ENCODE measurements at places on chromosomes 7 and 10.

- DNase-seq = no peak
Measured at GRCh38 chr7:91185771-91186170, 78.5 kb upstream of the FZD1 start.

DNA sequence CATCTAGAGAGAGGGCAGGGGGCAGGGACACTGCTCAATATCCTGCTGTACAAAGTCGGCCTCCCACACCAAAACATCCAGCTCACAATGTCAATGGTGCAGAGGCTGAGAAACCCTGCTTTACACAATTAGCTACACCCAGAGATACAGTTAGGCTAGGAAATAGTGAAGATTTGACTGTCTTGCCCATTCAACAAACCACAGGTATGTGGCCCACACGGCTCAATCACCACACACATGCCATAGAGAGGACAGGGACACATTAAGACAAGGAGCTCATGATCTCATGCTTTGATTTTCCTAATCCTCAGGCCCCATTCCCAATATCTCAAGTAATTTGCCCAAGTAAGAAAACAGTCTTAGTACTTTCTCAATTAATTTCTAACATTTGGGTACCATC, 110.4 kb downstream of the OSBPL3 start:
- DNase-seq = no peak

GRCh38 chr7:47255007-47255406, 326.9 kb downstream of the TNS3 start:
- DNase-seq = no peak

DNA sequence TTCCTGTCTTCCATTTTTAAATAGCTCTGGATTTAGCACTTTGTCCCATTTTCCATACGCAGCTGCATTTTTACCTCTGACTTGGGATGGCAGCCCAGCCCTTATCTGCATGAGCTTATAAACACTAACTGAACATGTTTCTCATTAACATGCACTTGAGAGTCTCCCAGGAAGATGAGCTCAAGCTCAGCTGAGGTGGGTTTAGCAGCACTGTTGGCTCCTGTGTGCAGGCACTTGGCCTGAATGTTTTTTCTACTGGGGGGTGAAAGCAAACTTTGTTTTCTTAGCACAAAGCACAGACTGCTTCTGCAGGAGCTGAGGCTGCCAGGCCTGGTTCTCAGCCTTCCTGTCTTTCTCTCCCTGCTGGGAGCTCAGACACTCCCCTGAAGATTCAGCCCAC, 1093.6 kb upstream of the AUTS2 start:
- no peak for DNase-seq

DNA sequence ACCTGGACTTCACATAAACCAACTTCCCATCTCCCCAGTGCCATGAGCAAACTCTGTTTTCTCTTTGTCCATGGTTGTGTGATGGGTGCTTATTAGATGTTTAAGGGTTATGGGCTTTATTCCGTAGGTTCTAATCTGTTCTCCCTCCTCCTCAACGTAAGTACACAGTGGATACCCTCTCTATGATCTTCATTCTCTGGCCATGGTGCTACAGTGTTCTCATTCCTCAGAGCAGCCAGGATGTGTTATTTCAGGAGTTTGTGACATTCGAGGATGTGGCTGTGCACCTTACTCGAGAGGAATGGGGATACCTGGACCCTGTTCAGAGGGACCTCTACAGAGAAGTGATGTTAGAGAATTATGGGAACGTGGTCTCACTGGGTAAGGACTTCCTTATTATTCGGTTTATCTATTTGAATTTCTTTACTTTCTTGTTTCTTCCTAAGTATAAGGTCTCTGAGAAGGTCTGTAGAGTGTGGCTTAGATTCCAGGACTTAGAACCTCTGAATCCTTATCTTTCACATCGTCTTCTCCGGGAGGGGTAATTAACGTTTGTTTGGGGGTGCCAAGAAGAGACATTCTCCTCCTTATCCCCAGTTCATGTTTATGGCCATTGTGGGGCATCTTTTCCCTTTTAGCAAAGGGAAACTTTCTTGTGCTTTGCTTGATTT, 3.8 kb downstream of the ZNF655 start:
- no peak for DNase-seq

- no peak for DNase-seq
Measured at GRCh38 chr10:46526682-46527038, 29.8 kb downstream of the GPRIN2 start.

DNA sequence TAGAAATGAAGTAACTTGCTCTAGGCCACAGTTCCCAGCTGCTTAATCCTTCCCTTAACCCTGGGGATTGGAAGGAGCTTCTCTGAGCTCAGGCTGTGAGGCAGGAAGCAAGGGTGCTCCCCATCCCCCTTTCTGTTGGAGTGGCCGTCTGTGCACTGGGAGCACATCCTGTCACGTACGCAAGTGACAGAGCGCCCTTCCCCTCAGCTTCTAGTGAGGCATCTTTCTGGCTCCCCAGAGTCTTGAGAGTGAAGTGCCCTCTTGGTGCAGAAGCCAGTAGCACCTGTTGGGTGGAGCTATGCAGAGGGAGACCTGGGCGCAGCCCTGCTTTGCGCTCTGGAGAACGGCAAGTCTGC, 47.8 kb downstream of the SHH start:
- DNase-seq = no peak

DNA sequence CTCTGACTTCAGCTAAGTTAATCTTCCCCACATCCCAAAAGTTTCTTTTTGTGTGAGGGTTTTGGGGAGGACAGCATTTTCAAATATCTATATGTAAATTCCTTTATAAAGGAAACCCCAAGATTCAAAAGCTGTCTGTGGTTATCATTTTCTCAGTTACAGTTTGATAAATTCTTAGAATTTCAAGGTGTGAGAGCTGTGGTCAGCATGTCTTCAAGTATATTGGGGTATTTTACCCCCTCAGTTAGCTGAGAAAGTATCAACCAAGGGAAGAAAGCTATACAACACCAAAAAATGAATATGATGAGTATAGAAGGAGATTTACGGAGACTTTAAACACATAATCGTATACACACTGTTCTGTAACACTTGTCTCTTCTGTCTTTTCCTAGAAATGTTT, 109.2 kb downstream of the SND1 start:
- DNase-seq = no peak

DNA sequence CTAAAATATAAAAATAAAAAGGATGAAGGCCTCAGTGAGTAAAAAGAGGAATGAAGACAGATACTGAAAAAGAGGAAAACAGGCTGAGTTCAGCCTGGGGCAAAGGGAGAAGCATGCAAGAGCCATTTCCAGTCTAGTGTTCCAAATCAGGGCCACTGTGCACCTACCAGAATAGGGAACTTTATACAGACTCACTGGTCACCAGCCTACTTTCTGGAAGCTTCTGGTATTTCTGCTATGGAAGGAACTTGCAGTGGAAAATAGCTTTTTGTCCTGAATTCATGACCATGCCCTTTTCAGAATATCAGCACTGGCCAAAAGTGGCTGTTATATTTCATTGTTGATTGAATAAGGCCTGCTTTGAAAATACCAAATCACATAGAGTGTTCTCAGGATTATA, 28.8 kb downstream of the ABRAXAS2 start:
- DNase-seq = no peak

- DNase-seq = no peak
Measured at GRCh38 chr10:5480162-5480941, 19.0 kb downstream of the CALML5 start.

GRCh38 chr10:92849576-92850090, 1.3 kb downstream of the EXOC6 start:
- no peak for DNase-seq

DNA sequence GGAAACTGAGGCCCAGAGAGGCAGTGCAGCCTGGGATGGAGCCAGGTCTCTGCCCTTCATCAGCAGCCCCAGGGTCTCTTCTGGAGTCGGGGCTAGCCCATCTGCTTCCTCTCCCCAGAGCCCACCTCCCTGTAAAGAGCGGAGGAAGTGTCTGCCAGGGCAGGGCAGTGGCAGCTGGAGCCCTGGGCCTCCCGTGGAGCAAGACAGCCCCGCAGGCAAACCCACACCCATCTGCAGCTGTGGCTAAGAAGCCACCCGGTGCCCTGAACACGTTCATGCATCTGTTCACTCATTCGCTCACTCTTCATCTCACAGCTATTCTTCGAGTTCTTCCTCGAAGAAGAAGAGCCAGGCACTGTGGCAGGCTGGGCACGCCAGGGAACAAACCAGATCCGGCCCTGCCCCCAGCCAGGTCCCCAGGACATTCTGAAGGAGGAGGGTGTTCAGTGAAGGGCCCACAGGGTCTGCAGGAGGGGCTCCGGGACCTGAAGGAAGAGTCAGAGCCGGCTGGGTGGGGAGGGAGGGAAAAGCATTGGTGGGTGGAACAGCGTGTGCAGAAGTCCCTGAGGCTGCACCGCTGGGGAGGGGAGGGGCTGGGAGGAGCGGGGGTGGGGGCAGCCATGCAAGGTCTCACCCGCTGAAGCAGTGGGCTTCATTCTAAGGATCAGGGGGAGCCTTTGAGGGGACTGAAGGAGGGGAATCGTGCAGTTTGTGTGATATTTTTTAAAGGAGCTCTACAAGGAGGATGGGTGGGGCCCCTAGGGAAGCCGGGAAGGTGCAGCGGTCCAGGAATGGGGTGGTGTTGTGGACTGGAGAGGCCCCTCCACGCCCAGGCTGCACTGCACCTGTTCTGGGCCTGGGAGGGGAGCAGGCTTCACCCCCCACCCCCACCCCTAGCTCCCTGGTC, 99.1 kb downstream of the UNCX start:
- no peak for DNase-seq

DNA sequence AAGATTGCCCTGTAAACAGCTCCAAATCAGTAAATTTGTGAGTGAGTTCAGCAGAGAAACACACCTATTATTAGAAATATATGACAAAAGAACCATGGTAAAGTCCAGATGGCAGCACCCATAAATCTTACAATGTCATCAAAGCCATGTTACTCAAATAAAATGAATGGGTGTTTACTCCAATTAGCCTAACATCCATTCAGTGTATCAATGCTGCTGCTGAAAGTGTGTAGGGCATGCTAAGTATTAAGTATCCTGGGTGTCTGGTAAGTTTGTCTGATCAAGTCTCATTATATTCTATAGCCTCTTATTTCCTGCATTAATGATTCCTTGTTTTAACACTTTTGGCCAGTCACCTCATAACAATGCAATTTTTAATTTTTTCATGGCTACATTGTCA, 185.5 kb upstream of the STEAP4 start:
- no peak for DNase-seq

DNA sequence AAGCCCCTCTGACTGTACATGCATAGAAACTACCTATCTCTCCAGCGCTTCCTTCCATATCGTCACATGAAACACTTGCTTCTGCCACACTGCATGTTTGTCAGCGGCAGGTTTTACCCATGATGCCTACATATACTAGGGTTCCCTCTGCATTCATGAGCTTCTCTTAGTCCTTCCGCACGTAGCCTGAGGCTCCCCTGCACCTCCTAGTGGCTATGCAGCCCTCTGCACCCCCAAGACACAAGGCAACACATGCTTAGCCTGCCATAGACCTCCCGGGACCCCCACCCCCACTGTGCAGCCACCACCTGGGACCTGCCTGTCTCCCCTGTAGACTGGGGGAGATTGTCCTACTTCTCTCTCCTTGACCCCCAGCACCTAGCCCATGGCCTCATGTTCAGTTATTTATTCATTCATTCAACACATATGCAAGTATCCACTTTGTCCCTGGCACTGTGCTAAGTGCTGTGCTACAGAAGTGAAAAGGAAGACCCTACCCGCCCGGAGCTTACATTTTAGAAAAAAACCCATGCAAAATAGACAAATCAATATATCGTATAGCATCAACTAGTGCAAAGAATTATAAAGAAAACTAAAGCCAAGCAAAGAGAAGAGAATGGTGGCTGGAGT, 23.5 kb downstream of the TMEM273 start:
- DNase-seq = no peak

DNA sequence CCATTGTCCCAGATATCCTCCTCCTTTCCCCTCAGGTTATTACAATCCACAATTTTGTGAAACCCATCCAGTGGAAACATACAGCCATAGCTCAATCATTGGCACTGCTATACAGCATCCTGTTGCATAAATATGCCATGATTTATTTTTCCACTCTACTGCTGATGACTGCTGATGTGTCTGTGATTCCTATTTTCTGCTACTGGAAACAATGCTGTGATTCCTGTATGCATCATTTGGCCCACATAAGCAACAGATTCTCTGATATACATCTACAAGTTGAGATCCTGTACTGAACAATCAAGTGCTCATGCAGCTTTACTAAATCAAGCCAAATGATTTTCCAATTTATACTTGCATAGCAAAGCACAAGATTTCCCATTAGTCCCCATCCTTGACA, 39.6 kb downstream of the CUL2 start:
- no peak for DNase-seq

DNA sequence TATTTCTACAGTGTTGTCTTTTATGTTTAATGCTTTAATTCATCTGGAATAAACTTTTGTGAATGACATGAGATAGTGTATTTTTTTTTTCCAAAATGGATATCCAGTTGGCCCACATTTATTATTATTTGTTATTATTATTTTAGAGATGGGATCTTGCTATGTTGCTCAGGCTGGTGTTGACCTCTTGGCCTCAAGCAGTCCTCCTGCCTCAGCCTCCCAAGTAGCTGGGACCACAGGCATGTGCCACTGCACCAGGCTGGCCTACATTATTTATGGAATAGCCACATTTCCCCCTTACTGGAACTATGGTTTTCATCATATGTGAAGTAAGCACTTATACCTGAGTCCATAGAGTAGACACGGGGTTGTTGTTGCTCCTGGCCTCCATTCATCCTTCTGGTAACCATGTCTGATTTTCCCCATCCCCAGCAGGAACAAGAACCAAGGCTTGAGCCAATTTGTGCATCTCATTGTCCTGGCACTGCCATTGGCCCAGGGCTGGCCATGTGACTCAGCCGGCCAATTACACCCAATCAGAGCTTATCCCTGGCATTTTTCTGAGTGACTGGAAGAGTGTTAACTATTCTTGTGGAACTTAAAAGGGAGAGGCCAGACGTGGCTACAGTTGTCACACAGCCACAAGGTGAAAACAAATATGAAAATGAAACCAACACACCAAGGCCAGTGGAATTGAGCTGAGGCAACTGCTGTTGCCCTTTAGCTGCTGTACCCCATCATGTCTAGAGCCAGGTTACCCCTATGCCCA, 23.1 kb downstream of the PRF1 start:
- DNase-seq = no peak

DNA sequence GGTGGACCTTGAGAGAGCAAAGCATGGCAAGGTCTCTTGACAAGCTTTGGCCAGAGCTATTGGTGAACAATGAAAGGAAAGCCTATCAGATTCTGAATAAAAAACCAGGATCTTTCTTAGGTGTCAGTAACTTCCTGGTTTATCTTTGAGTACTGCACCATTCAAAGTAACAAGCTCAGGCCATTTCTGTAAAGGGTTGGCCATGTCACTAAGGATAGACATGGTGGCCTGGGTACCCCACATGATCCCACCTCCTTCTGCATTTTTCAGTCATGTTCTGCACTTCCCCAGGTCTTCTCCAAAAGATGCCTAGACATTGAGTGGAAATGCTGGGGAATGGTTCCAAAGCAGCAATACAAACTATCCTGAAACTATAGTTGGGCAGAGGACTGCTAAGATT, 242.0 kb downstream of the ARHGAP12 start:
- no peak for DNase-seq

Measured in activated naive CD8-positive, alpha-beta T cell treated with anti-CD3 and anti-CD28 coated beads, Interleukin-2, amount 50 U/mL, for 16 hours (primary cell).